ENCODE measurements at places on chromosomes 6 and 20. TPM values are rescaled to one million over a fixed set of nuclear protein-coding genes. Genes with fewer than 3 reads are reported as not detected.

The HSP90AB1 gene
- 480 TPM for total RNA-seq

The GGTLC1 gene
- total RNA-seq: not detected

The TCP11 gene
- total RNA-seq: not detected

The PDE10A gene
- total RNA-seq: not detected

The NKX2-2 gene
- not detected for total RNA-seq

The EPB41L1 gene
- 0.44 TPM for total RNA-seq

The TFAP2D gene
- not detected for total RNA-seq
